ENCODE measurements at places on chromosomes 1 and 21.

GRCh38 chr1:233295237-233295974 is at the start of gene PCNX2:
TSS of gene PCNX2 (minus strand) at chr1:233295725. CDS start at chr1:233295478, 247 bp downstream.
- peak; percentile 65 for DNase-seq

DNA sequence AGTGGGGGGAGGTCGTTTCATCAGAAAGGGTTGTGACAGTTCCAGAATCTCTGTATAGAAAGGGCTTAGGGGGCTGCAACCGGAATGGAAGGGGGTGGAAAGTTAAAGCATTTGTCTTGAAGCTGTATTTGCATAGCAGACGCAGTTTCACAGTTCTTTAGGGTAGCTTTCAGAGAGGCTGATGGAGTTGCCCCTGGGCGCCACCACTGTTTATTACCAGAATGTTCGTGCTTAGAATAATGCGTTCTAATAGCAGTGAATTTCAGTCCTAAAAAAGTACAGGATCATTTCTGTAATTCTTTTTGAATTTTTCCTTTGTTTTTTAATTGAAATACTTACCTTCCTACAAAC is 1.3 kb downstream of the EXO1 start:
- no peak for DNase-seq

DNA sequence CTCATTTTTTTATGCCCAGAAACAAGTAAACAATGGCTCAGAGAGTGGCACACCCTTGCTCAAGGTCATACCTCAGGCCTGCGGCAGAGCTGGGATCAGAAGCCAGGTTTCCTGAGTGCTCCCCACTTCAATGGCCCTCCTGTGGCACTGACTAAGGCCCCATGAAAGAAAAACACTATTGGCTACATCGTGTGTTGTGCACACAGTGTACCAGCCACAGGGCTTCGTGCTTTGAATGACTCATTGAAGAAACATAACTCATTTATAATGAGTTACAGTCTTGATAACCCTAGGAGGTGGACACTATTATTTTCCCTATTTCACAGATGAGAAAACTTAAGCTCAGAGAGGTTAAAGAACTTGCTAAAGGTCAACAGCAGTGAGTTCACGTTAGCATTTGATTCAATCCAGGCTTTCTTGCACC is 91.2 kb downstream of the TRABD2B start:
- DNase-seq, result no peak

GRCh38 chr1:22611530-22611947 is 24.9 kb upstream of the C1QA start:
- DNase-seq, result no peak

GRCh38 chr1:54279457-54279856 is 79.5 kb downstream of the MRPL37 start:
- no peak for DNase-seq

DNA sequence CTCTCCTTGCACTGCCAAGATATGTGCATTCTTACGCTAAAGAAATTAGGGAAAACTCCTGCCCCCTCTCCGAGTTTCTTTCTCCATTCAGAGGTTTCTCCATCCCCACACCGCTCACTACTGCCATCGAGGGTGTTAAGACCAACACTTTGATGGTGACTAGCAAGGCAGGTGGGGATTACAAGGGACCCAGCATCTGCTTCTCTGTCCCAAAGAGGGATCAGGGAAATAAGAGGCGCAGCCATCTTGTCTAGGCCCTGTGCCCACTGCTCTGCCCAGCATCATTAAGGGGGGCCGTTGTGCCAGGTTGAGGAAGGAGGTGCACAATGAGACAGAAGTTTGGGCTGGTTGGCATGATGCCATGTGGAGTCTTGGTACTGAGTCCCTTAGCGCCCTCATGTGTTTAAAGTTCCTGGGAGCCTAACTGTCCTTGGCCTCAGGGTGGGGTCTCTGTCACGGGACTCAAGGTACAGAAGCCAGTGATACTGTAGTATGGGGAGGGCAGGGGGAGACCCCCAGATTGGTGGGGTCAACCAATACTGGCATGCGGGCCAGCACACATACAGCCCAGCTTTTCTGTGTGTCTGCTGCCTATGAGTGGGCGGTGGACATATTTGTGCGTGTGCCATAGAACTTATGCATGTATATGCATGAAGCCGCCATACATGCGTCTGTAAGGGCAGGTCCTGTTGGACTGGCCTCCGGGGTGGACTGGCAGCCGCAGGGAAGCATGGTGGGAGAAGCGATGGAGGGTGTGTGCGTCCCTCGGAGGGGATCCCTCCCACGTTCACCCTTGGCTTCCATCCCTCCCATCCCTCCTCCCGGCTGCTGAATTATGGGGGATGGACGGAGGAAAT is 5.5 kb downstream of the EFNA3 start:
- DNase-seq, result peak; percentile 72
